Lower leg skin (tissue), 4 donors: ENCODE measurements at places on chromosomes 2 and 18.

GRCh38 chr18:50944245-50944932, 23.5 kb upstream of the ELAC1 start:
- DNase-seq, result no peak

GRCh38 chr2:52597346-52597745, 1170.3 kb upstream of the CHAC2 start:
- DNase-seq, result no peak

GRCh38 chr2:218368150-218368528, 11.5 kb downstream of the CATIP start:
- no peak for DNase-seq

DNA sequence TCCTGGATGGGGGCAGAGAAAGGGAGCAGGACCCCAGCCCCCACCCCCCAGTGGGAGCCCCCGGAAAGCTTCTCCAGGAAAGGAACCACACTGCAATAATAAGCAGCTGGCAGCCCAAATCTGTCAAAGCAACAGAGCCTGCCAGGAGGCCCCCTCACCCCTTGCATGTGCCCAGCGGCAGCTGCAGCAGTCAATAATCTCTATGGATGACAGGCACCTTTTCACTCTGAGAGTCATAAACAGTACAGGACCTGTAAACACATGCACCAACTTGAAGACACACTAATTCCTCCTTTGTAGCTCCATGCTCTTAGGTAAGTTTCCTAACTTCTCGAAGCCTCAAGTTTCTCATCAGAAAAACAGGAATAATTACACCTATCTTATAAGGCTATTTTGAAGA, 26.2 kb upstream of the KDM3A start:
- no peak for DNase-seq

DNA sequence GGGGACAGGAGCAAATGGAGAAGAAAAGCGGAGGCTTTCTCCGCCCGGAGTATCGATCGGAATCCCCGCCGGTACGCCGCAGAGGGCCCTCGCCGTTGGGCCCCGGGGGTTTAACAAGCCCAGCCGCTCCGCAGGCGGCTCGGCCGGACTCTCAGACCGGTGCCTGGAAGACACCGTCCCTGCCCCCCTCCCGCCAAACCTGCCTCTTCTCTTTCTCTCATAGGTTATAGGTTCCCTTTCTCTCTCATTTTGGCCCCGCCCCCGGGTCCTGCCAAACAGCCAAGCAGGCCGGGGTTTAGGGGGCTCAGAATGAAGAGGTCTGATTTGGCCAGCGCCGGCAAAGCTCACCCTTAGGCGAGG, 4.4 kb downstream of the ONECUT2 start:
- no peak for DNase-seq

- DNase-seq, result no peak
Observed at GRCh38 chr2:185393091-185393490, 345.5 kb upstream of the FSIP2 start.

DNA sequence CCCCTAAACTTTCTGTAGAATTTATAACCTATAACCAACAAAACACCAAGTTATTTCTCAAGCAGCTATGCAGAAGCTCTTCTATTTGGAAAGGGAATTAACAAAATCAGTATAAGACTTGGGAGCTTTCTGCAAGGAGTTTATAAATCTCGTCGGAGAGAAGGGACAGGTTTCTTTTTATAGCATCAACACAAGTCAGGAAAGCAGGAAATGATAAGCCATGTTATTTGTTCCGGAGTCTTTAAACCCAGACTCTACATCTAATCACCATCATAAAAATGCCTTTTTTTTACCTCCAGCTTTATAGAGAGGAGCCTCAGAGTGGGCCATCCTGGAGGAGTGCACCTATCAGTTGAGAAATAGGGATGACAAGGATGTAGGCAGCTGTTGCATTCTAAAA, 137.1 kb downstream of the DPP10 start:
- DNase-seq, result no peak

DNA sequence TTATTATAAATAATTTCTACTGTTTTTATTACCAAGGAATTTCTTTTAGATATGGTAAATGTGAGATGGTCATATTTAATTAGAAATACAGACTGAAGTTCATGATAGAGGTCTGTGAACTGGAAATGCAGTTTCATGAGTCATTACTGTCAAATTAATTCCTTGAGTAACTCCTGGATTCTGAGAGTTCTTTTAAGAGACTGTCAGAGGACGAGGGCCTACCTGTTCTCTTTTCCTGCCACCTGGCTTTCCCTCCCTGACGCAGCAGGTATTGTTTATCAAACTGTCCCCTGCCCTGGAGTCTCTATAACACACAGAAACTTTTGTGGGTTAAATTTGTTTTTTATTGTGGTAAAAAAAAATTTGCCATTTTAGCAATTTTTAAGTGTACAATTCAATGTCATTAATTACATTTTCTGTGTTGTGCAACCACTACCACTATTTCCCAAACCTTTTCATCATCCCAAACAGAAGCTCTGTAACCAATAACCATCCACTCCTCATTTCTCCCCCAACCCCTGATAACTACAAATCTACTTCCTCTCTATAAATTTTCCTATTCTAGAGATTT, 142.6 kb downstream of the DIS3L2 start:
- DNase-seq, result no peak

- no peak for DNase-seq
Observed at GRCh38 chr18:22399949-22400348, 17.8 kb downstream of the CTAGE1 start.

- DNase-seq, result no peak
Observed at GRCh38 chr2:47488870-47489584, 86.1 kb downstream of the MSH2 start.

DNA sequence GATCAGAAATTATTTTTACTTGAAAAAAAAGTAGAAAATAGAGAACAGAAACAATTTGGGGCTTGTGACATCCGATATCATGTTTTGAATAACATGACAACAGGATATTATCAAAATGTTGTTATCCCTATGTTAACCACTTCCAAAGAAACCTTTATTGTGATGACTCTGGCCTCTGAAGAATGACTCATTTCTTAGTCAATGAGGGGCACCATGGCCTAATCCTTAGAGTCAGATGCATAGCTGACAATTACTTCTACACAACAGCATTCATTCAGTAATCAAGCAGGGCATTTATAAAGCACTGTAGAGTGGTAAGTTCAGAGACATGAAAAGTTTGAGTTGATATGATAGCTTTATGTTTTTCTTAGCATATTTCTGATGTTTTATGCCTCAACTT, 703.0 kb downstream of the RNF144A start:
- DNase-seq, result no peak

GRCh38 chr2:127217470-127218325, 2.4 kb downstream of the CYP27C1 start:
- peak; percentile 71 for DNase-seq

GRCh38 chr2:137706786-137707613, 257.3 kb upstream of the HNMT start:
- DNase-seq, result no peak

- DNase-seq, result no peak
Observed at GRCh38 chr2:27081984-27082772, 3.8 kb downstream of the EMILIN1 start.

- DNase-seq, result no peak
Observed at GRCh38 chr18:6728331-6728730, 1.2 kb upstream of the ARHGAP28 start.

- peak; percentile 78 for DNase-seq
Observed at GRCh38 chr2:63698786-63699548, 110.2 kb downstream of the MDH1 start.

DNA sequence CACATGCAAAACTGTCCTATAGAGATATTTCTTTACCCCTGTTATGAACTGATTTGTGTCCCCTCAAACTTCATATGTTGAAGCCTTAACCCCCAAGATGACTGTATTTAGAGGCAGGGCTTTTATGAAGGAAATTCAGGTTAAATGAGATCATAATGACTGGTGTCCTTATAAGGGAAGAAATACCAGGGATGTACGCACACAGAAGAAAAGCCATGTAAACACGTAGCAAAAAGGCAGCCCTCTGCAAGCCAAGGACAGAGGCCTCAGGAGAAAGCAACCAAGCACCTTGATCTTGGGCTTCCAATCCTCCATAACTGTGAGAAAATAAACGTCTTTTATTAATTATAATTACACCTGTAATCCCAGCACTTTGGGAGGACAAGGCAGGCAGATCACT, 101.3 kb upstream of the NDUFV2 start:
- no peak for DNase-seq

DNA sequence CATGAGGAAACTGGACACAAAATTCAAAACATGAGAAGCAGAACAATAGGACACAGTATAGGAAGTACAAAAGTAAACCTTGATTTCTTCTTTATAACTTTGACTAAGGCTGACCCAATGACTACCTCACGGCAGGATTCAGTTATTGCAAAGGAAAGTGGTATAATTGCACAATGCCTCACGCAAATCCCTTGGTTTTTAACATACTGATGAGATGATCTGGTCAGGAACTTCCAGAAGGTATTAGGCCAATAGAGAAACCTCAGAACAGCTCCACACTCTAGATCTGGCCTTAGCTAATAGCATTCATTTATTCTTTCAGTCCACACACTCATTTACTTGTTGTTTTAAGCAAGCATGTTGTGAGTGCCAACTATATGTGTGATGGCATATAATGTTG, 1526.9 kb upstream of the ACVR2A start:
- DNase-seq, result no peak

- DNase-seq, result no peak
Observed at GRCh38 chr2:25324905-25325592, 16.7 kb downstream of the DNMT3A start.

DNA sequence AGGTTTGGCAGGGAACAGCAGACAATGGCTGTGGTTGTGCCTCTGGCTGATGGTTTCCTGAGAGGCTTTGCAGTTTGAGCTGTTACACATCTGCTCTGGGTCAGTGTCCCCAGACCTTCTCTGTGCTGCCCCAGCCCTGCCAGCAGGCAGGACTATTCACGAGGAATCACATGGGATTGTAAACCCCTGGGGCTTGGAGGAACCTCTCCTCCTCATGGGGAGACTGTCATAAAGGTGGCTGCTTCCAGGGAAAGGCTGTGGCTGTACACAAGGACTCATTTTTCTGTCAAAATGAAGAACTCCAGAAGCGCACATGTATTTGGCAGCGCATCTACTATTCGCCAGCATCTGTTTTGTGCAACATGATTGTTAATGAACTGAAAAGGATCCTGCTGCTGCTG, 142.6 kb upstream of the CYP1B1 start:
- DNase-seq, result peak; percentile 36

GRCh38 chr2:27752551-27753237, 18.8 kb upstream of the MRPL33 start:
- DNase-seq, result no peak

DNA sequence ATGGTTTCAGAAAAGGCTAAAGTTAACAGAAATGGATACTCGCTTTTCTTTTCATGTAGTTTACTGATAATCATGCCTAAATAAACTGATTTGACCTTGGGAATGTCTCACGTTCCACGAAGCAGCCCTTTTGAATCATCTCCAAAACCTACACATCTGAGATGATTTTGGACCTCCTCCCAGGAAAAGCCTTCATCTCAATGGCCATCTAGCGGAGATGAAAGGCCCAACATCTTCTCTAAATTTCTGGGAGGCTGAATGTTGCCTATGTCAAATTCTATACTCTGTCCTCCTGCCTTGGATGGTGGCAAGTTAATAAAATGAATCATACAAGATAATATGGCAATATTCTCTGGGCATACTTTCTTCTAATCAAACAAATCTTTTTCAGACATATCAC, 448.5 kb downstream of the ZEB2 start:
- DNase-seq, result no peak

GRCh38 chr2:206368933-206369569, 74.3 kb upstream of the ADAM23 start:
- DNase-seq, result no peak

DNA sequence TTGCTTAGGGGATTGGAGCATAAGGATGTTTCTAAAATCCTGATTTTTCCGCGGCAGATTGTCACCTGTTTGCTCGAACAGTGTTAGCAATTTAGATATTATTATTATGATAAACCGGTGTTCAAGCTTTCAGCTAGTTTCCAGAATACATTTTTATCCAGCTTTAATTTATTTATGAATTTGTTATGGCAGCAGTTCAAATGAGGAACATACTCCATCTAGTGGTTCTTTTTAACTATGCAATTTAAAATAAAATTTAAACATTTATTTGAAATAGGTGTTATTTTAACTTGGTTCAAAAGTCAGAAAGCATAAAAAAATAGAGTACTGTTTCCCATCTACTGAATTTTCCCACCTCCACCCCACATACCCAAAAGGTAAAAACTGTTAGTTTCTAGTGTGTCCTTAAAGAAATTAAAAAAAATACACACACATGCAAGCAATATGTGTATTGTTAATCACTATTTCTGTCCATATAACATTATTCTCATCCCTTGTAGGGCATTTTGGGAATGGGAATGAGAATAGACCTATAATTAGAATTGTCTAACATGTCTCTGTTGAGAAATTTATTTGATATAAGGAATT, 23.2 kb downstream of the ACOXL start:
- no peak for DNase-seq

GRCh38 chr2:30412047-30412683, 34.9 kb upstream of the LCLAT1 start:
- DNase-seq, result peak; percentile 37

DNA sequence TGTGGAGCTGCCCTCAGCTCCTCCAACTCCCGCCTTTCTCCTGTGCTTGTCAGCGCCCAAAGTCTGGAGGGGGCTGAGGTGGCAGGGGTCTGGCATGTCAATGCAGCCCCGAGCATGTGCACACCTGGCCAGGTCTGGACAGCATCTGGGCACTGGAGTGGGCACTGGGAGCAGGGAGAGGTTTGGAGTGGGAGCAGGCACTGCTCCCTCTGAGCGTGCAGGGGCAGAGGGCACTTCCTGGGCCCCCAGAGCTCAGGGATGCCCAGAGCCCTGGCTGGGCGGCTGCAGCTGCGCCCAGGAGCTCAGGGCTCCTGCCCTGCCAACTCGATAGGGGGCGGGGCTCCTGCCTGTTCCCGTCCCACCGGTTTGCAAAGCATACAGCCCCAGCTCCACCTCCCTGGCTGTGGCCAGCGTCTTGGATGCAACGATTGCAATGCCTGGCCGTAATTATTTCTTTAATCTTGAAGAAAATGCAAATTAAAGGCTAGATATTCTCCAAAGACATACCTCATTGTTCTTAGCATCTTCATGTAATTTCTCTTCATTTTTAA, 57.4 kb upstream of the LDAH start:
- DNase-seq, result no peak

GRCh38 chr2:86523491-86523890, 39.8 kb downstream of the CHMP3 start:
- no peak for DNase-seq

DNA sequence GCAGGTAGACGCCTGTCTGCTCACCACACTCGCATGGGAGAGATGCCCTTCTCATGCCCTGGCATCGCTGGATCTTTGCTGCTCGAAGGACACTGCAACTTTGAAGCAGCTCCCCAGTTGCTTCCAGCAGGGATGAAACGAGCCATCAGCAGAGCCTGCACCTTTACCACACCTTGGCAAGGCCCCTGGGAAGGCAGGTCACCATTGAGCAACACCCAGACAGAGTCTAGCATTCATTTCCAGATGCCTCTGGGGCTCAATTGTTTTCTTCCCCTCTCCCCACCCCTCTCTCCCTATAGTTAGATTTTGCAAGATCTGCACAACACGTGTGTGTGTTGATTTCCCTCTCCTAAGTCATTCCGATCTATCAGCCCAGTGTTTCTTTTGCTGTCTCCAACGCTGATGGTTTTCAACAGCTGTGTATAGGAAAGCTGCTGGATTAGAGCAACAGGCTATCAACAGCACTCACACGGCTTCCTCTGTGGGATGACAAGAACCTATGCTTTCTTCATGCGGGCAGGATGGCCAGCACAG, 25.6 kb upstream of the INHBB start:
- DNase-seq, result peak; percentile 50
